ENCODE measurements at places on chromosomes 1 and 21.

DNA sequence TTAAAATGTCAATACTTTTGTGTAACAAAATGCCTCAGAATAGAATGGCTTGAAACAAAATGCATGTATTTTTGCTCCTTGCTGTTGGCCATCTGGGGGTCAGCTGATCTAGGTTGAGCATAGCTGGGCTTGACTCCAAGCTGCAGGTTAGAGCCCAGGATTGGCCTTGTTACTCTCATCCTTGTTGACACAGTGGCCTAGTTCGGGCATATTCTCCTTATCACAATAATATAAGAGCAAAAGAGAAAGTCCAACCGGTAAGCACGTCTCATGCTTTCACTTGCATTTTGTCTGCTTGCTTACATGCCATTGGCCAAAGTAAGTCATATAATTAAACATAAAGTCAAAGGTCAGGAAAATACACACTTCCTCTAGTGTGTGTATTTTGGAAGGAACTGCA is 456.2 kb downstream of the KCNT2 start:
- no peak for DNase-seq

DNA sequence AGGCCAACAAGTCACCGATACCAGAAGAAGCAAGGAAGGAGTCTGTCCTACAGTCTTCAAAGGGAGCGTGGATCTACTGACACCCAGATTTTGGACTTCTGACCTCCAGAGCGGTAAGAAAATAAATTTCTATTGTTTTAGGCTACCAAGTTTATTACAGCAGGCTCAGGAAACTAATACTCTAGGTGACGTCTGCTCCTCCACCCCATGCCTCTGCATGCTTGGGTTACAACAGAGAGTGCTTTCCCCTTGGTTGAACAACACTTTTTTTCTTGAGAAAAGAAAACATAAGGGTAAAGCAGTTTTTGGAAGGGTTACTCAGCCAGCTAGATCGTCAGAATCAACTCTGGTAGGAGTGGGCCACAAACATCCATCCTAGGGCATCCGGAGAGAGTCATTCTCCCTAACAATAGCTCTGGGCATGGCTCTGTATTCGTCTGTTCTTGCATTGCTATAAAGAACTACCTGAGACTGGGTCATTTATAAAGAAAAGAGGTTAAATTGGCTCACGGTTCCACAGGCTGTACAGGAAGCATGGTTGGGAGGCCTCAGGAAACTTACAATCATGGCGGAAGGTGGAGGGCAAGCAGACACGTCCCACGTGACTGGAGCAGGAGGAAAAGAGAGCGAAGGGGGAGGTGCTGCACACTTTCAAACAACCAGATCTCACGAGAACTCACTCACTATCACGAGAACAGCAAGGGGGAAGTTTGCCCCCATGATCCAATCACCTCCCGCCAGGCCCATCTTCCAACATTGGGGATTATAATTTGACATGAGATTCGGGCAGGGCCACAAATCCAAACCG is 22.2 kb upstream of the DNAJC11 start:
- no peak for DNase-seq

- DNase-seq = peak; percentile 13
These were observed 67.4 kb downstream of the ARHGEF10L start for GRCh38 chr1:17606826-17607440.

- DNase-seq = no peak
These were observed 31.4 kb downstream of the QSOX1 start for GRCh38 chr1:180185971-180186645.

DNA sequence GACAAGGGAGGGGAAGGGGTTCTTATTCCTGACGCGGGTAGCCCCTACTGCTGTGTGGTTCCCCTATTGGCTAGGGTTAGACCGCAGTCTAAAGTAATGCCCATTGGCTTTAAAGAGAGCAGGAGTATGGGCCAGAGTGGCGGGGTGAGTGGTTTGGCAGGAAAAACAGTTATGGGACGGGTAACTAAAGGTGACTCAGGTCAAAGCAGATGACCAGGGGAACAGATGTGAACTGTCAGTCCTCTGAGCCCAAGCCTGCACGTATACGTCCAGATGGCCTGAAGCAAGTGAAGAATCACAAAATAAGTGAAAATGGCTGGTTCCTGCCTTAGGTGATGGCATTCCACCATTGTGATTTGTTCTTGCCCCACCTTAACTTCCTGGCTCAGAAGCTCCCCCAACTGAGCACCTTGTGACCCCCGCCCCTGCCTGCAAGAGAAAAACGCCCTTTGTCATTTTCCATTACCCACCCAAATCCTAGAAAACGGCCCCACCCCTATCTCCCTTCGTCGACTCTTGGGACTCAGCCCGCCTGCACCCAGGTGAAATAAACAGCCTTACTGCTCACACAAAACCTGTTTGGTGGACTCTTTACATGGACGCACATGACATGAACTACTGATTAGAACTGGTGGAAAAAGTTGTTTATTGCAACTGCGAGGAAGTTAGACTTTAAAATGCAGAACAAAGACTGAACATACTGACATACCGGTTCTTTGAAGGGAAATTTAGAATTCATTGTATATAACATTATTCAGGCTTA is 758 bp upstream of the ATAD3B start:
- no peak for DNase-seq

DNA sequence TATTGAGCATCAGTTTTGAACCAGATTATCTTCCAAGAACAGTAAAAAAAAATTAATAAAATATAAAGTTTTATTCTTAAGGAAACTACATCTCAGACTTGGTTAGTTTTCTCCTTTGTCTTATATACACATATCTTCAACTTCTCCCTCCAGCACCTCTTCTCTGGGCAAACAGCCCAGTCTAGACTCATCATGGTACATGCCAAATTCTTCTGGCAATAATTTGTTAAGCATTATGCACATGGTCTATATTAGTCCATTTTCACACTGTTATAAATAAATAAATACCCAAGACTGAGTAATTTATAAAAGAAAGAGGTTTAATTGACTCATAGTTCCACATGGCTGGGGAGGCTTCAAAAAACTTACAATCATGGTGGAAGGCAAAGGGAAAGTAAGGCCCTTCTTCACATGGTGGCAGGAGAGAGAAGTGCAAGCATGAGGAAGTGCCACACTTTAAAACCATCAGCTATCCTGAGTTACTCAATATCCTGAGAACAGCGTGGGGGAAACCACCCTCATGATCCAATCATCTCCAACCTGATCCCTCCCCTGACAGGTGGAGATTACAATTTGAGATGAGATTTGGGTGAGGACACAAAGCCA is 108.7 kb upstream of the RNPC3 start:
- DNase-seq = no peak

GRCh38 chr1:53586765-53587164 is 127.6 kb downstream of the DMRTB1 start:
- no peak for DNase-seq

DNA sequence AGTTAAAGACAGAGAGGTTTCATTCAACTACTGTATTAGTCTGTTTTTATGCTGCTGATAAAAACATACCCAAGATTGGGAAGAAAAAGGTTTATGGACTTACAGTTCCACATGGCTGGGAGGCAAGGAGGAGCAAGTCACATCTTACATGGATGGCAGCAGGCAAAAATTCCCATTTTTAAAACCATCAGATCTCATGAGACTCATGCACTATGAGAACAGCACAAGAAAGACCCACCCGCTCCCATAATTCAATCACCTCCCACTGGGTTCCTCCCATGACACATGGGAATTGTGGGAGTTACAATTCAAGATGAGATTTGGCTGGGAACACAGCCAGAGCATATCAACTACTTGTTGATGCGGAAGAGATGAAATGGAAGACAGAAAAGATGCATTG is 9.2 kb downstream of the GPR161 start:
- DNase-seq = no peak

- no peak for DNase-seq
These were observed 33.3 kb downstream of the DNTTIP2 start for GRCh38 chr1:93845538-93846205.

GRCh38 chr1:245153552-245154428 is 995 bp upstream of the KIF26B start:
- DNase-seq = no peak
